ENCODE measurements at places on chromosomes 7 and 10. TPM values are rescaled to one million over a fixed set of nuclear protein-coding genes. Genes with fewer than 3 reads are reported as not detected.

The CTAGE15 gene
- total RNA-seq, result 0.25 TPM

The ANKRD2 gene
- total RNA-seq, result not detected

The CWF19L1 gene
- total RNA-seq, result 20.9 TPM

The OPN1SW gene
- total RNA-seq, result not detected

The TMEM120A gene
- 20.7 TPM for total RNA-seq

The ADO gene
- 29.7 TPM for total RNA-seq

The SPDYE16 gene
- total RNA-seq, result 0.25 TPM

The BTAF1 gene
- 50.4 TPM for total RNA-seq

The EBF3 gene
- 0.74 TPM for total RNA-seq

The PITX3 gene
- not detected for total RNA-seq

The CDHR1 gene
- total RNA-seq, result 4.2 TPM
